NCI-H510A (cell line): ENCODE measurements at places on chromosomes 2 and 18.

DNA sequence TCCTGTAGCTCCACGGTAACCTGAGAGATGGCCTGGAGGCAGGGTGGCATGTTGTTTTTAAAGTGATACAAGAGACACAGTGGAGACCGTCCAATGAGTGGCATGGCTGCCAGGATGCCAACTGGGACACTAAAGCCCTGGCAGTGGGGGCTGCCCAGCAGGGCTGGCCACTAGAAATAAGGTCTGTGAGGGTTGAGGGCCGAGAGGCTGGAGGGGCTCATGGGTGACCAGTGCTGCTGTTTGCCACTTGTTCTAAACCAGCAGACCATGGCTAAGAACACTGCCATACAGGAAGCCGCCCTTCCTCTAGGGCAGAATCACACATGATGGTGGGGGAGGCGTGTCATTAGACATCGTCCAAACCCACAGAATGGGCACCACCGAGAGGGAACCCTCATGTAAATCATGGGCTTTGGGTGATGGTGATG lies 71.9 kb downstream of the ALPK2 start:
- no peak for DNase-seq

GRCh38 chr2:183671233-183671632 lies 547.0 kb downstream of the NUP35 start:
- no peak for DNase-seq

DNA sequence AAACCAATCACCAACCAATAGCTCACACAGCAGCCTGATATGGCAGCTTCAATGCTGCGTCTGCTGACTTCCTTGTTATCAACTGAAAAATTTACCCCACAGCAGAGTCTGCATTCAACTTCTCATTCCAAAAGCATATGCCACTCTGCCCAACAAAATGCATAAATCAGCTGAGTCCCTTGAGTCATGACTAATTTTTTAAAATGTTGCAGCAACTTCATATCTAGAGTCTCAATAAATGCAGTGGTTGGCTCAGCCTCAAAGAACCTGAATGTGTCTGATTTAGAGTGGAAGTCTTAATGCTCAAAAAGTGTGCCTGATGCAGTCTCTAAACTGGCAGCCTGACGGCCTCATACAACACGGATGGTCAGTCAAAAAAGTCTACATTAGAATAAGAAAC lies 46.5 kb downstream of the FARSB start:
- no peak for DNase-seq

- DNase-seq = no peak
Observed at GRCh38 chr18:78704971-78705461, 274.6 kb upstream of the SALL3 start.

- DNase-seq = no peak
Observed at GRCh38 chr2:44582363-44583008, 220.7 kb downstream of the CAMKMT start.

- DNase-seq = no peak
Observed at GRCh38 chr2:186590350-186590758, 498 bp downstream of the ITGAV start.

DNA sequence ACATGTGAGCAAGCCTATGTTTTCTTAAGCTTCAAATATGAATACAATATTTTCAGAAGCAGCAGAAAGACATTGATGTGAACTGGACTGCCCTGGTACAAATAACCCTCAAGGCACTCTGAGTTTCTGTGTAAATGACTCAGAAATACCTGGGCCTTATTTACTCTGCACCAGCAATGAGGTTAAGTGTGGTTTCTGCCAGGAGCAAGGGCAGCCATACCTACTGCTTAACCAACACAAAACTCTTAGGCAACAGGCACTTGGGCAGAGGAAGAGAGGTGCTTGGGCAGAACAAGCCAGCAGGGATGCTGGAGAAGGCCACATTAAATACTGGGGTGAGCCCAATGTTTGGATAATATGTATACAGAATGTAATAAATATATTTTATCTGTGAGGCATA lies 29.4 kb upstream of the ARL5A start:
- DNase-seq = no peak

- DNase-seq = no peak
Observed at GRCh38 chr2:183214680-183215079, 90.4 kb downstream of the NUP35 start.

- DNase-seq = no peak
Observed at GRCh38 chr2:41723526-41723925, 324.3 kb upstream of the PKDCC start.

GRCh38 chr2:187658952-187659525 lies 104.8 kb upstream of the TFPI start:
- no peak for DNase-seq

GRCh38 chr2:23400703-23401102 lies 15.7 kb downstream of the KLHL29 start:
- DNase-seq = no peak

GRCh38 chr18:10454681-10455557 lies 484 bp downstream of the APCDD1 start:
- DNase-seq = no peak

DNA sequence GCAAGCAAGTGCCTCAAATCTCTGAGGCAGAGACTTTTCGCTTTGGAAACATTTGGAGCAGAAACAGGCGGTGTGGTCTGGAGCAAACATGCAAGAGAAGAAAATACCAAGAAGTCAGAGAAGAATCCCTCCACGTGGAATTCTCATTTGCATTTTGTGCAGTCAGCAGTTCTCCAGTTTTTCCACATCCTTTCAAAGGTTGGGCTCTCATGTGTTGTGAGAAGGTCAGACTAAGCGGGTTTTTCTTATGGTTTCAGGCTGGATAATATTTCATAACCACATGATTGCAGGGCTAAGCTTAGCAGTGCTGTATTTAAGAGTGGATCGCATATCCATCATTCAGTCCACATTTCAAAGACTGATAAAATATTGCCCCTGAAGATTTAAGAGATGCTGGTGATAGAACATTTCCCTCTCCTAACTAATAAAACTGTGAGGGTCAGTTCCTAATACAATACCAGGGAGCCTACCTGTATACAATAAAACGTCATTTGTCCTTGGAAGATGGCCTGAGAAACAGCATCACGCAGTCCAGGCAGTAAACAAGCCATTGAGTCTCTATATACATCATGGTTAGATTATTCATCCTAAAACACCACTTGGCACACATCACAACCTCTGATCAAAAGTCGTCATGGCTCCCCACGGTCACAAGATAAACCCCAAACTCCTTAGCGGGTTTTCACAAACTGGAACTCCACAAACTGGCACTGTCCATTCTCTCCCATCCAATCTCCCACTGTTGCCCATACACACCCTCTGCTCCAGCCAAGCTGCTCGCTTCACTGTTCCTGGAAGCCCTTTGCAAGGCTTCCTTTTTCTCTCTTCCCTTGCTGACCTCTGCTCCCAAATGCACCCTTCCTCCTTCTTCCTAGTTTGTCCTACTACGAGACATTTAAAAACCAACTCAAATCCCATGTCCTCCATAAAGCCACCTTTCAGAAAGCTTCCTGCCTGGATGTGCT lies 31.5 kb downstream of the ANKRD44 start:
- DNase-seq = no peak

GRCh38 chr2:217918308-217919024 lies 84.3 kb downstream of the TNS1 start:
- DNase-seq = no peak

DNA sequence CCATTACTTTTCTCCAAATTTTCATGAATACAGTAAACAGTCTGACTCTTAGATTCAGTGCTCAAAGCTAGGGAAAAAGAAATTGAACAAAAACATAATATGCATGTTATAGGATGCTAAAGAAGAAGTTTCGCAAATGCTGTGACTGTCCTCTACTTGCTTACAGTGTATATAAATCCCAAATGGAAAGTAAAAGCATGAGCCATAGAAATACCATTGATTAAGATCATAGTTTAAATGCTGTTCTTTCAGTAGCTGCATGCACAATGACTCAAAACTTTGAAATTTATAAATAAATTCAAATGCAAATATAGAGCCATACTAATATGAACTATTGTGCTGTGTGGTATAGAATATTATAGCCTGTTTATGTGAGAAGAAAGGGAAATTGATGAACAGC lies 1113.9 kb upstream of the ACVR2A start:
- no peak for DNase-seq

GRCh38 chr2:133975676-133976428 lies 278.0 kb upstream of the MGAT5 start:
- no peak for DNase-seq

- no peak for DNase-seq
Observed at GRCh38 chr2:241208058-241208457, 19.6 kb downstream of the ANO7 start.

DNA sequence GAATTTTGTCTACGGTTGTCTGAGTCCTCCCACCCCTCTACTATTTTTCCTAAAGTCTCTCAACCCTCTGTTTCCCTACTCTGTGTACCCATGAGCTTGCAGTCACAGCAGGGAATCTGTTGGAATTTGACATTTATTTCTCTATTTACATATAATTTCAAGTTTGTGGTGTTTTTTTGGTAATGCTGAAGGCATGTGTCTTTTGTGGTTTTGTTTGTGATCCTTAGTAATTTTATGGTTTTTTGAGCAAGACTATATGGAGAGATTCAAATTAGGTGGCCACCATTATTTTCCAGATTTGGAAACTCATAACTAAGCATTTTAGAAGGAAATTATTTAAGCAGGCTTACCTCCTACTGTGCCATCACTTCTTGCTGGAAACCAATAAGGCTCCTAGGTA lies 27.2 kb upstream of the FBLN7 start:
- DNase-seq = no peak

- DNase-seq = no peak
Observed at GRCh38 chr2:38409156-38410102, 32.4 kb upstream of the ATL2 start.

GRCh38 chr2:229273006-229273722 lies 2.1 kb upstream of the PID1 start:
- no peak for DNase-seq

- DNase-seq = peak; percentile 75
Observed at GRCh38 chr2:144332356-144333142, 187.4 kb downstream of the ZEB2 start.

DNA sequence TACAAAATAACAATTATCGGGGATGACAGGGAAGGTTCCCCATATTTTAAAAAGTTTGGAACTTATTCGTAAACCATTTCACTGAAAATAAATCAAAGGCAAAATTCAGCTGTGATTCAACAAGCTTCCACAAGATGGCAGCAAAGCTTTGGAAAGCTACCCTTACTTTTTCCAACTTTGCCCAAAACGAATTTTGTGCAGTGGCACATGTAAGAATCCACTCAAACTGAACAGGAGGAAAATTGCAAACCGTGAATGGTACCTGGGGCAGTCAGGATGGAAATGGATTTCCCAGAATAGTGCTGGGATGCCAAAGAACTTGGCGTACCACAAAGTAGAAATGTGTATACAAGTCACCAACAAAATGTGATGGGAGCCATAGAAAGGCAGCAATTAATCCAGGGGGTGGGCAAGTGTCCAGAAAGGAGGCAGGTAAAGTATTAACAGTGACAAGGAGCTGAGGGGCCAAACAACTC lies 10.7 kb downstream of the RPL31 start:
- DNase-seq = no peak

GRCh38 chr2:27096748-27097297 lies 10.3 kb downstream of the KHK start:
- no peak for DNase-seq

DNA sequence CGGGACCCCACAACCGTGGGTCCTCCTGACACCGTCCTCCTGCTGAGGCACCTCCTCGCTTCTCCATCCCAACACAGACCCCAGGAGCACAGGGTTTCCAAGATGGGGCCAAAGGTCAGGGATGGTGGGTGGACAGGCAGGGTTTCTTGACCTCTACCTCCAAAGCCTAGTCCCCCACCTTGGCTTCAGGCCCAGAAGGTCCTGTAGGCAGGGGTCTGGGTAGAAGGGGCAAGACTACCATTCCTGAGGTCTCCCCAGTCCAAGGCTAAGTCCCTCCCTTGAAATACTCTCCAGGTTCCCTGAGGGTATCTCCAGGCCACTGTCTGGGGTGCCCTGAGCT lies 7.1 kb downstream of the CYP26B1 start:
- no peak for DNase-seq

DNA sequence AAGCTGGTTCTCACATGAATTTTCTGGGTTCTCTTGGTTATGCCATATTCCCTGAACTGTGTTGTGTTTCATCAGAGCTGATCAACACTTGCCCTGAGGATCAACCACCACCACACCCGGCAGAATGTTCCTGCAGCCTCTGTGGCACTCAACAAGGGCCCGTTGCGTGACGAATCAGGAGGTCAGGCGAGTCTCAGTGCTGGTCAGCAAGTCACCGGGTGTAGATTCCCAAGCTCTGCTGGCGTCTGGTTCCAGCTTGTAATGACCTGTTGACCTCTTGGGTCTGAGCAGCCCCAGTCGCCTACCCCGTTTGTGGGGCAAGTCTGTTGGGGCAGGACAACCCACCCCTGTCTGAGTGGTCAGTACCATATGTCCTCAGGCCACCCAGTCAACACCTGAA lies 46.0 kb downstream of the ADCY3 start:
- no peak for DNase-seq

- no peak for DNase-seq
Observed at GRCh38 chr2:119350311-119350998, 16.2 kb downstream of the C2orf76 start.

DNA sequence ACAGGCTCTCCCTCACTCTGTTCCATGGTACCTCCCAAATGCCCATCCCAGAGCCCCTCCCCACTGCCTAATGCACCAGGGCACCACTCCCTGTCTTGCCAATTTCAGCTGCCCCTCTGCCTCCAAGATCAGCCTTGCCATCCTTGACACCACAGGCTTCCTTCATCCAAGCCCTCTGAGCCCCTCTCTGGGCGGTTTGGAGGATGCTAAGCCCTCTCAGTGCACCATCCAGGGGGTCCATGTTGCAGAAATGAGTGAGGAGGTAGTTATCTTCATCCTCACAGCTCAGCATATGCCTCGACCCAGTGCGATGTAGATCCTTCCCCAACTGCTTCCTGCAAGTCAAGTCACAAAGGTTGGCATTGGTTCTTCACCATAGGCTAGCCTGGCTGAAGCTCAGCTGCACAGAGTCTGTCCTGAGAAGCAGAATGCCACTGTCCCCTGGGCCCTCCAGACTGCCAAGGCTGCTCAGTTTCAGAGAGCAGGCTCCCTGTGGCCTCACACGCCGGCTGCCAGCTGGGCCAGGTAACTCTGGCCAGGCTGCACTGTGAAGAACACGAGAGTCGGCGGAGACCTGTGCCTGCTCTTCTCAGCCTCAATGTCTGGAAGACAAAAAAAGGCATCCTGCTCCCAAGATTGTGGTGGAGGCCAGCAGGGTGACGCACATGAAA lies 9.9 kb upstream of the MAP3K2 start:
- DNase-seq = no peak

DNA sequence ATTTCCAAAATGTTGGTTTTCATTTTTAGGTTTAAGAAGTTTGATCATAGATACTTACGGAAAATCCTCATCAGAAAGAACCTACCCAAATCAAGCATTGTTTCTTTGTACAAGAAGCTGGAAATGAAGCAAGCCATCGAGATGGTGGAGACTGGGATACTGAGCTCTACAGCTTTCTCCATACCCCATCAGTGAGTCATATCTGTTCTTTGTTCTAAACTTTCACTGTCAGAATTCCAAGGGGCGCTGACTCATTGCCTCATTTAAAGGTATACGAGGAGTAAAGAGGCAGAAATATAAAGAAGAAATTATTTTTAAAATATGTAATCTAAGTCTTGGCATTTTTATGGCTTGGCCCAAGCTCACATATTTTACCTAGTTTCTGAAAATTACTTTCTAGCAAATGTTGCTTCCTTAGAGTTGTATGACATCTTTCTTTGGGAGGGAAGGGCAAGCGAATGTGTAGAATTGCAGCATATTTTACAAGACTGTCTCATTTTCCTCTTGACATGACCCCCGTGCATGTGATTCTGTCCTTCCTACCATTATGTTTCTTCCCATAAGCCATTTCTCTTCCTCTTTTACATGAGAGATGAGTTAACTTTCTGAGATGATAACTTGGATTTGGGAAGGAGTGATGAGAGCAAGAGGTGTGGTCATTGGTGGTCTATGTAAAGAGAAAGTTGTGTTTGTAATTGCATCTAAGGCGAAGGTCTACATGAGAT lies 41.2 kb downstream of the SLC9A4 start:
- no peak for DNase-seq
